ENCODE measurements at places on chromosomes 7 and 10.

DNA sequence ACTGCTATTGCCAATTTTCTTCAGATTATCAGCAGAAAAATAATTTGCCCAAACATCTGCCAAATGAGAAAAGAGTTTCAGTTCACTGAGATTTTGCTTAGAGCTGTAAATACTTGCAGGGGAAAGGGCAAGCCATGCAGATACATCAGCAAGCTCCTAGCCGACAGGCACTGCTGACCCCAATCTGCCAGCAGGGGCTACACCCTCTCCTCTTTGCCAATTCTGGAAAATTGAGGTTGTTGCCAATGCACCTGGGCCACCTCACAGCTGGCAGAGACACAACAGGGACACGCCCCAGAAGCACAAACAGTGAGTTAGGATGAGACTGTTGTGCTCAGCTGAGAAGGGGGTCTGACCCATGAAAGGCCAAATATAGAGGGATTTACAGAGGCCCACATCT lies 129.5 kb upstream of the MYO3A start:
- DNase-seq, result no peak

DNA sequence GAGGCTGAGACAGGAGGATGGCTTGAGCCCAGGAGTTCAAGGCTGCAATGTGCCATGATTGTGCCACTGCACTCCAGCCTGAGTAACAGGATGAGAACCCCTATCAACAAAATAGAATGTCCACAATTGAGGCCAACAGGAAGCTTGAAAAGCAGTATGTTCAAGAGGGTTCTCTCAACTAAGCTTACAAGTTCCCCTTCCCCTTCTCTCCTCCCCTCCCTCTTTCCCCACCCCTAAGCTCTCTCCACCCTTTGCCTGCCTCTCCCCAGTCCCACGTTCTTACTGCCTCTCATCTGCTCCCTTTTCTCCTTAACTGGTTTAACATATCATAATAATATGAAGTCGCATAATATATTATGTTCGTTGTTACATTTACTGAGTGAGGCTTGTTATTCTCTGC lies 35.4 kb downstream of the KIAA1549 start:
- no peak for DNase-seq

DNA sequence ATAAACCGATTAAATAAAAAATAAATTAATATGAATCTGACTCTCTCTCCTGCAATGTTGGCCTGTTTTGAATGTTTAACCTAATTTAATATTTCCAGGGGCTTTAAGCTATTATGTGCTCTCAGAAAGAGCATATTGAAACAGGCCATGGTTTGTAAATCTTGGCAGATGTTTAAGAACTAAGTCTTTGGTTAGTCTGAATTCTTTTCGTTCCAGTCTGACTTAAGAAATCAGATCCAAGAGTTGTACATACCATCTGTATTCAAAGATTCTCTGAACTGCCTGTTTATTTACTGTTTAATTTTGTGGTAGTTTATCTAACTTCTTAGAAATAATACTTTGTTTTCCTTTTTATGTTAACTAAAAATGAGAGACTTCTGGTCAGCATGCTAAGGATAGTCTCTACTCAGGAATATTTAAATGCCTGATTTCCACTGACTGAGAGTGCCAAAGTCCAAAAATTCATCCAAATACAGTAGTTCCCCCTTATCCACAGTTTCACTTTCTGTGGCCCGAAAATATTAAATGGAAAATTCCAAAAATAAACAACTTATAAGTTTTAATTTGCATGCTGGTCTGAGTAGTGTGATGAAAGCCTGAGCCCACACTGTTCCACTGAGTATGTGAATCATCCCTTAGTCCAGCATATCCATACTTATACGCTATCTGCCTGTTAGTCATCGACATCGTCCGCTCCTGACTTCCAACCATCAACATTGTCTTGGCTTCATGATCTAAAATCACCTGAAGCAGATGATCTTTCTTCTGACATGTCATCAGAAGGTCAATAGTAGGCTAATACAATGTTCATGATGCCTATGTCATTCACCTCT lies 238.1 kb upstream of the CSTF2T start:
- peak; percentile 85 for DNase-seq

- peak; percentile 11 for DNase-seq
Measured at GRCh38 chr10:15068802-15069201, 19.8 kb downstream of the ACBD7 start.

- DNase-seq, result peak; percentile 57
Measured at GRCh38 chr7:101507791-101508252, 121.3 kb downstream of the MYL10 start.

DNA sequence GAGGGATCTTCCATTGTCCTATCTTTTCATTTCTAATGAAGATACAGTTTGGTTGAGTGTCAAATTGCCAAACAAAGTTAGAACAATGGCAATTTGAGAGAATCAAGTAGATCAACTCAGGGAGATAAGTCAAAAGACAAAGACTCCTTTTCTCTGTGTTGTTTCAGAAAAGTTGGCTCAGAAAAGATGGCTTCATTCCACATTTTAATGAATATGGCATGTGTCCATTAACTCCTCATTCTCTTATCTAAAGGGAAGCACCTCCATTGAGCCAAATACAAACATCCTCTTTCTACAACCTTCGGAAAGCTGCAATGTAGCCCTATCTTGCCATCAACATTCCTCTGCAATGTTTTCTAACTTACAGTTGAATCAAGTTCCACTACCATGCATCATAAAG lies 939.0 kb upstream of the C7orf33 start:
- DNase-seq, result no peak

All from fibroblast of skin of abdomen (primary cell).